ENCODE measurements at places on chromosomes 4 and X.

DNA sequence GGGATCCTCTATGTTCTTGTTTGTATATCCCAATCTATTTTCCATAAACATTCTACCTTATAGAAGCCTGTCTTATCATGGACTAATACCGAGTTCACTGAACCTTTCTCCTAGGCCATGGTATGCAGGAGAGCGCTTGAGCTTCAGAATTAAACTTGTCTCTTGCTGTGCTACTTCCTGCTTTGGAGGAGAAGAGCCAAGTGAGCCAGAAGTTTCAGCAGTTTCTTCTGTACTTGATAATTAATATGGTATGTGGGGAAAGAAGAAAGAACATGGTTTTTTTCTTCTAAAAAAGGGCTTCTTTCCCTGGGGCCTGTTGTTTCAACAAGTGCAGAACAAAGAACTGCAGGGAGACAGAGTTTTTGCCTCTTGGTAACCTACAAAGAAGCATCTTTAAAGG is 172.8 kb downstream of the ATG4A start:
- DNase-seq = no peak

DNA sequence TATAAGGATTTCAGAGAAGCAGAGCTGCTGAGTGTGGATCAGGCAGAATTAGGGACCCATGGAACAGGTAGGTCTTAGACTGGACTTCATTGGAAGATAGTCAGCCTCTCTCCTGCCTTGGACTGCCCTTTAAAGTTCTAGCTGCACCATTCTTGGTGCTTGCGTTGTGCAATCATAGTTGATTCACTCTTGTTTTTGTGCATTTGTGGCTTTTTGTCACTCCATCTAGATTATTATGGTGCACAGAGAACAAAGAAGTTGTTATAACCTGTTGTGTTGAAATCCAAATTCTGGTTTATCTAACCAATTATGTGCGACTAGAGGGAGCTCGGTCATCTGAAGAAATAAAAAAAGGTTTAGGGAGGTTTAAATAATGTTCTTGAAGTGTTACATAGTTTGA is 59.3 kb downstream of the JADE1 start:
- DNase-seq = no peak

GRCh38 chrX:136586386-136586785 is 54.4 kb downstream of the VGLL1 start:
- DNase-seq = no peak

DNA sequence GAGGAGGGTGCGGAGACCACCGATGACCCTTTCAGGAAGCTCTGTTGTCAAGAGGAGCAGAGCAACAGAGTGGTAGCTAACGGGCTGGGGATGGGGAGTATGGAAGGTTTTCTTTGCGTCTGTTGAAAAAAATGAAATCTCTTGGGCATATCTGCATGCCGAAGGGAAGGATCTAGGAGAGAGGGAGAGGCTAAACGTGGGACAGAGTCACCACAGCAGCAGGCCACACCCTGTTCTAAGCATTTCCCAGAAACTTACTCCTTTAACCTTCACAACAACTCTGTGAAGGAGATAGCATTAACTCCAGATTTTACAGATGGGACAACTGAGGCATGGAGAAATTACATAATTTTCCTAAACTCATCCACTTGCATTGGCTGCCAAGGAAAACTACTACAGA is 71.8 kb upstream of the EXOC1L start:
- DNase-seq = no peak

GRCh38 chrX:83771664-83772063 is 89.3 kb upstream of the CYLC1 start:
- no peak for DNase-seq

- DNase-seq = no peak
Observed at GRCh38 chr4:74453037-74453635, 8.2 kb downstream of the AREG start.

DNA sequence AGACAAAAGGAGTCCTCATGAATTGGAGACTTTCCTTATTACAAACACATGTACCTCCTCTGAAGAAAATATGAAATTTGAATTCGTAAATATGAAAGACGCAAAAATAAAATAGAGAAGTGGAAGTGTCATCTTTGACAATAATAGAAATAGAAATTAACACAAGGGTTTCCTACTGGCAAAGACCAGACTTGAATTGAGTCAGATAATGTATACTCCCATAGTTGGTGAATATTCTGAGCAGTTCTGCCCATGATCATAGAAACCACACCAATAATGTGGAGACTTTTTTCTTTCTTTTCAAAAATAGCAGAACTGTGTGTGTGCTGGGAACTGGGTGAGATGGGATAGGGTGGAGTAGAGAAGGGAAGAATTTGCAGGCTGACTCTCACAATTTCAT is 277.7 kb upstream of the TET2 start:
- DNase-seq = no peak

DNA sequence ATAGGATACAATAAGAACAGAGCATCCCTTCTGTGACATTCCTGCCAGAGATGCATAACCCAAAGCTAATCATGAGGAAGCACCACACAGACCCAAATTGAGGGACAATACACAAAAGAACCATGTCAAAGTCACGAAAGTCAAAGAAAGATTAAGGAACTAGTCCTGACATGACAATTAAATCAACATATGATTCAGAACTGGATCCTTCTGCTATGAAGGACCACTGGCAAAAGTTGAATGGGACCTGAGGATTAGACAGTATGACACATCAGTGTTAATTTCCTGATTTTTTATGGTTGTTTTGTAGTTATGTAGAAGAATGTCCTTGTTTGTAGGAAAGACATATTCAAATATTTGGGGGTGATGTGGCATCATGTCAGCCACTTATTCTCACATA is 13.9 kb downstream of the ACOT9 start:
- DNase-seq = no peak

- no peak for DNase-seq
Observed at GRCh38 chr4:20075248-20075871, 176.3 kb upstream of the SLIT2 start.

- DNase-seq = no peak
Observed at GRCh38 chr4:106238820-106239420, 77.1 kb downstream of the TBCK start.

DNA sequence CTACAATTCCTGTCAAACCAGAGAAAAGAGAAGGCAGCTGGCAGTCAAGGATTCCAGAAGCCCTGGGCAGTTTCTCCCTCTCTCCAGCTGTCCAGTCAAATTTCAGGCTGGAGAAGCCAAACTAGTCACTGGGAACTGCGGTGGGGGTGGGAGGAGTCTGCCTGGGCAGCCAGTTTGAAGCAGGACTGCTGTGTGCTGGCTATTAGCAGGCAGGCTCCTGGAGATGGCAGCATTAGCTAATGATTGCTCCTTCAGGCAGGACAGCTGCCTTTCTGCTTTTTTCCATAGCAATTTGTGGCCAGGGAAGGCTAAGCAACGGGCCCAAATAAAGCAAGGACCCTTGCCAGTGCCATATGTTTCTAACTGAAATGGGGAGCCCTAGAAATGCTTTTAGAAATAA is 44.7 kb upstream of the FGF13 start:
- no peak for DNase-seq

DNA sequence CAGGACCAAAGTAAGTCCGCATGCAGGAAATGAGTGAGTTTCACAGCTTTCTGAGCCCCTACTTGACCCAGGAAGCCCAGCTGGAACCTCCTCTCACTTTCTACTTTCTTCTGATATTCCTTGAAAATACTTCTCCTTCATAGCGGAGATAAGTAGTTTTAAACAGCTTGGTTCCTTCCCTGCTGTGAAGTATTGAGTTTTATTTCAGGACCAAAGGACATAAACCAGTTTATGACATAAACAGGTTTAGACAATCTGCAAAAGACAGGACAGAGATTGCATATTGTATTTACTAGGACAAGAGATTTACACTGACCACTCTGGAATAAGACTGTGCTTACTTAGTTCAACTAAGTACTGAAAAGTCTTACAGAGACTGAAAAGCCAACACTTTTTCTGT is 54.8 kb downstream of the PAGE2 start:
- DNase-seq = no peak

- DNase-seq = no peak
Observed at GRCh38 chr4:336099-336892, 1.3 kb upstream of the ZNF141 start.

GRCh38 chrX:109704563-109704962 is 28.5 kb downstream of the ACSL4 start:
- no peak for DNase-seq

DNA sequence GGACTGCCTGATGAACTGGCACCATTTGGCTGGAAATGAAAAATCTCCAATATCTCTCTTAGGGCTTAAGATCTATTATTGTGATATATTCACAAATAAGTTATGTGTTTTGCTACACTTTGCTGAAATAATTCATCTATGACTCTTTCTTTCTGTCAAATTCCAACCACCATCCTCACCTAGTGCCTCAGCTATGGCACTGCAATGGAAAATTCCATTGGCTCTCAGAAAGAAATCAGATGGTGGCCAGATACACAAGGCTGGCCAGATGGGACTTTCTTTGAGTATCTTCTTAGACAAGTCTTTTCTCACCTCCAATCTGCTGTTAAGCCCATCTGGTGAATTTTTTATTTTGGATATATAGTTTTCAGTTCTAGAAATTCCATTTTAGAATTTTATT is 28.0 kb downstream of the NAT8L start:
- no peak for DNase-seq

DNA sequence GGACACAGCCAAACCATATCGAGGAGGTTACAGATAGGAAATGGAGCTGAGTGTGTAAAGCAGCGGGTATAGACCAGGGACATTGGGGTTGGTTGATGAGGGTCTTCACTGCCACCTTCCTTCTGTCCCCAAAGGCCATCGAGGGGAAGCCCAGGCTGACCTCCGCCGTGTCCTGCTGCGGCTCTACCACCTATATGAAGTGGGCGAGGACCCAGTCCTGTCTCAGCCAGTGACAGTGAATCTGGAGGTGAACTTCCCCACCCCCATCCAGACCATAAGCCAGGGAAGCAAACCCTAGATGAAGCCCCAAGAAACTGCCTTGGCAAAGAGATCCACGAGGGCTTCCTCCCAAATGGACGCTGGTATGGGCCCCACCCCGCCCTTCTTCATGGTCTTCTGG is 23.2 kb upstream of the MRFAP1 start:
- DNase-seq = no peak

DNA sequence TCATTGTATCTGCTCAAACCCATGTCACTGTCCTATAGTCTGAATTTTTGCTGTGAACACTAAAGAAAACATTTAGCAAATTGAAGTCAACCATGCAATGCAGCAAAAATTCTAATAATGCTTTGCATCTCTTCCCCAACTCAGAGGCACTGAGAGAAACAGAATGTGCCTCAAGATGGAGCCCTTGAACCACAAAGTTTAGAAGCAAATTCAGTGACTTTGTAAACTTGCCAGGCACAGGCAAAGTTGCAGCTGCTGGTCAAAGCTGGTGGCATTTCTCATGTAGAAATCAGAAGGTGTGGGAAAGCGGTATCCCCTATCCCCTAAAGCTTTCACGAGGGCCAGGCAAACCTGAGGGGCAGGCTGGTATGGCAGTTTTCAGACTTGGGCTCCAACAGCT is 121.7 kb upstream of the DIPK2B start:
- no peak for DNase-seq

GRCh38 chr4:76738086-76738931 is 159.6 kb downstream of the SOWAHB start:
- no peak for DNase-seq

DNA sequence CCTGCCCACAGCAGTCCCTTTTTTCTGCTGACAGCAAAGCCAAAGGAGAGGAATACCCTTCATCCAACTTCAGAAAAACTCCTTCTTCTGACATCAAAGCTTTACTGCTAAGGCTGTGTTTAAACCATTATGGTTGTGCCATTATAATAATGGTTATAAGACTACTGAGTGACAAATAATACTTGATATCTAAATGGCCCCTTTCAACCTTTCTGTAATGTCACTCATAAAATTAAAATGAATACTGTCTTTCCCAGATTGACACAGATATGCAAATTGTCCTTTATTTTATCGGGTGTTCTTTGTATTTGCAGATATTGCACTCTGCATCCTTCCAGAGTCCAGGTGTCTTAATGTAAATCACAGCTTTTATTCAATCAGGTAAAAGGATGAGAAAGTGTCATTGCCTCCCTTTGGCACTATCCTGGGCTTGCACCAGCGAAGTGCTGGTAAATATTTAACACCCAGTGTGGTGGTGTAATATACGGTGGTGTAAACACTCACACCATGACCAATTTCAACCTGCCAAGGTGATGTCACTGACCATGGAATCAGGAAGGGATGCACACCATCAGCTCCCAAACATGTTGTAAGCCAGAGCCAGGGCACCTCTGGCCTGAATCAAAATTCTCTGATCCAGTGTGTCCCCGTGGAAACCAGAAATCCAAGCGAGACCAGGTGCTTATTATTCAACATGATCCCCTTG is 139.4 kb upstream of the TENM3 start:
- DNase-seq = no peak

- DNase-seq = no peak
Observed at GRCh38 chr4:72243641-72244040, 211.8 kb downstream of the NPFFR2 start.

- DNase-seq = no peak
Observed at GRCh38 chr4:104571341-104571740, 76.6 kb upstream of the CXXC4 start.
